Bronchial epithelial cell (primary cell): ENCODE measurements at places on chromosomes 6 and 20. TPM values are rescaled to one million over a fixed set of nuclear protein-coding genes. Genes with fewer than 3 reads are reported as not detected.

DNA sequence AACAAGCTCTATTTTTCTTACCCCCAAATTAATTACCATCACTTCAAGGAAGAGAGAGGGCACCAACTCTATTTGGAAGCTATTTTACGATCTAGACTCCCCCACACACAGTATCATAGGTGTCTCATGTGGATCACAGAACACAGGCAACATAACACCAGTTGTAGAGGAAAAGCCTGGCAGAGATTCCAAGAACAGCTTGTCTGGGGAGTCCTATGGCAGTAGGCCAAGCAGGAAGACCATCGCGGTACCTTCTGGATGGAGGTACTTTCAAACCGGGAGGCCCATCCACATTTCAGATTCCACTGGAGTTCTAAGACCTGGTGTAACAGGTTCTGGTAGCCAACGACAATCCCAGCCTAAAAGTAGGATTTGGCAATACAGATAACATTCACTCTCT, 37.6 kb upstream of the SPDEF start:
- DNase-seq, result no peak

DNA sequence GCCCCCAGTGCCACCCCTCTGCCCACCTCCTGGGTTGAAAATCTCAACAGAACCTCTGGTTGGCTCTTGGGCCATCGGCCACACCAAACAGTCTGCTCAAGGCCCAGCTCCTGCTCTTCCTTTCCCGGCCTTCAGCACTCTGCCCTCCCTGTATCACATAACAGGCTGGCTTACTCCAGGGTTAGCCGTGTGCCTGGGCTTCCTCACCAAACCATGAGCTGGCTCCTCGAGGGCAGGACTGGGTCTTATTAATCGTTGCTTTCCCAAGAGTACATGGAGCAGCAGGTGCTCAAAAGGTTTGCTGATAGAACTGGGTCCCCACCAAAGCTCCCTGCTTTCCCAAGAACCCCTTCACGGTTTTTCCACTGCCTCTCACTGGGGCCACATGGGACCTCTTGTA, 12.7 kb upstream of the FAM83C start:
- DNase-seq, result no peak

DNA sequence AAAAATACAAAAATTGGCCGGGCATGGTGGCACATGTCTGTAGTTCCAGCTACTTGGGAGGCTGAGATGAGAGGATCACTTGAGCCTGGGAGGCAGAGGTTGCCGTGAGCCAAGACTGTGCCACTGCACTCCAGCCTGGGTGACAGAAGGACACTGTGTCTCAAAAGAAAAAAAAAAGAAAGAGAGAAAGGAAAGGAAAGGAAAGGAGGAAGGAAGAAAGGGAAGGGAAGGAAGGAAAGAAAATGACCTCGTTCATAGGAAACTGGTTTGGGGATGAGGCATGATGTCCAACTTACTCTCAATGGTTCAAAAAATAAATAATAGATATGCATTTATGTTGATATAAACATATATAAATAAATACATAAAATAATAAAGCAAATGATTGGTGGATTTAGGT, 6.8 kb upstream of the BFSP1 start:
- DNase-seq, result no peak

DNA sequence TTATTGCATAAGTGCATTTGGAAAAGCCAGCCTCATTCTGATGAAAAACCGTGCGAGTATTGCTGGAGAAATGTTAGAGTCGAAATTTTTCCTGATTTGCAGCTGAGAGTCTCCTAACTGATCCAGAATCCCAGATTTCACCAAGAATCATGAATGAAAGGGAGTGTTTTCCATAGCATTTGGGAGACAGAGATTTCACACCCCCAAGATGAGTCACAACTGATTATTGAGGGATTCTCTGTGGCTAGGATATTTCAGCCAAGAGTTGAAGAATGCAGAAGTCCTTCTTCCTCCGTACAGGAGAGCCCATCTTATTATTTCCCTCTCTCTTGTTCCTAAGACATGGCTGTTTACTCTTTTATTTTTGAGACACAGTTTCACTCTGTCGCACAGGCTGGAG, 82.2 kb upstream of the SALL4 start:
- no peak for DNase-seq

Gene TUBB1
- total RNA-seq, result not detected in 2 replicates
